ENCODE measurements at places on chromosomes 1 and 21.
A peak's percentile ranks its signal among the peaks of the same experiment; 100 is the strongest.

DNA sequence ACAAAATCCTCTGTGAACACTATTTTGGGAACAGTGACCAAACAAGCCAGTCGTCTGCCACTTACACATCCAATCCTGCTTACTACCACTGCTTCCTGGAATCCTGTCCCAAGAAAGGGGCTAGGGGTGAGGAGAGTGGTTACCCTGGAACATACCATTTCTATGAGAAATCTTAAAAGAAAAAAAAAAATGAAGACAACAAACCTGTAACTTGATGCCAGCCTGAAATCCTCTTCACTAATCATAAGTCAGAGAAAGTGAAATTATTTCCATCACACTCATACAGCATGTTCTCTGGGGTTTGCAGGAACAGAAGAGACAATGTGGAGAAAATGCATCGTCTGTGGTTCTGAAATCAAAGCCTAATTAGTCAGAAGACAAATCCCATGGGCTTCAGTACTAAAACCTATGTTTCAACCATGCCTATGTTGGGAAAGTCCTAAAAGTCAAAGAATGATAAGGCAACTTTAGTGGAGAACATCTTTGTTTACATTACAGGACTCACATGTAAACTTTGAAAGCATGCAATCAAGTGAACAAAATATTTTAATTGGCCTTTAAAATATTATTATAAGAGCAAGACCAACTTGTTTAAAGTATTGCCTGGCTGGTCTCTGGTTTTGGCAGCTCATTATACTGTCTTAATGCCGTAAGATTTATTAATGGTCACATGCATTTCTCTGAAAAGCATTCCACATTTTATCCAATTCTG is 220.7 kb downstream of the LTN1 start:
- no peak for DNase-seq

DNA sequence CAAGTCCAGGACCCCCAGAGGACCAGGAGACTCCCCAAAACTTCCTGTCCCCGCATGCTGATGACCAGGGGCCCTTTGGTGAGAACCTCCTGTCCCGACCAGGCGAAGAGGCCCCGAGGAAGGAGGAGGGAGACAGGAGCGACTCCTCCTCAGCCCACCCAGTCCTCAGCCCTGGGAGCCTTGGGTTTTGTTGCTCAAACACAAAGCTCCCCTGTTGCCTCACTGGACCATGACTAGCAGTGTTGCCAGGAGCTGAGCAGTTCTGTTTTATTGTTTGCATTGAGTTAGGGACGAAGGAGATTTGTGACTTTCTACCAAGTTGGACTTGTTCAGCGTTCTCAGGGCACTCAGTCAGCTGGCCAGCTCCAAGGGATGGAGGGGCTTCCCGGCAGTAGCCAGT is 10.0 kb downstream of the UMODL1 start:
- DNase-seq = no peak

DNA sequence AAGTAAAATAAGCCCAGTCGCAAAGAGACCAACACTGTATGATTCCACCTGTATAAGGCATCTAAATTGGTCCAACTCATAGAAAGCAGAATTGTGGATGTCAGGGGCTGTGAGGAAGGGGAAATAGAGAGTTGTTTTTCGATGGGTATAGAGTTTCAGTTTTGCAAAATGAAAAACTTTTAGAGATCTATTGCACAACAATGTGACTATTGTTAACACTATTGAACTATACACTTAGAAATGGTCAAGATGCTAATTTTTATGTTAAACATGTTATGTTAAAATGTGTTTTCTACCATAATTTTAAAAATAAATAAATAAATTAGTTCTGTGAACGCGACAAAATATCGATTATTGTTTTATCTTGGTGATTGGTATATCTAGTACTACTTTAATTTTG is 192.4 kb downstream of the PTGER3 start:
- no peak for DNase-seq

DNA sequence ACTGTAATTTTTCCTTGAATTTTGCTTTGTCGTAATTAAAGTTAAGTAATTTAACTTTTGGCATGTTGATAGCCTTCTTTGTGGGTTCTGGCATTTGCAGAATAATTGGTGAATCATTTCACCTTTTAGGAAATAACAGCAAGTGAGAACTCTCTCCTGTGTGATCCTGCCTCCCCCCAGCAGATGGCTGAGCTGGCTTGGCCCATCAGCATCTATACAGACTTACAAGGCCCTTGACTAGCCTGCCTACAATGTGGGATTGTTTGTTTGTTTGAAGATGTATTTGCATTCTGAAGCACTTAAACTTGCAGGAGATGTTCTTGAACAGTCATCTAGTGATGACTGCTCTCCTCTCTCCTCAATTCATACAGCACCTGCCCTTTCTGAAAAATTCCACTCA is 55.9 kb downstream of the MACO1 start:
- DNase-seq = no peak

GRCh38 chr1:166947398-166948043 is 27.8 kb downstream of the ILDR2 start:
- DNase-seq = peak; percentile 20

DNA sequence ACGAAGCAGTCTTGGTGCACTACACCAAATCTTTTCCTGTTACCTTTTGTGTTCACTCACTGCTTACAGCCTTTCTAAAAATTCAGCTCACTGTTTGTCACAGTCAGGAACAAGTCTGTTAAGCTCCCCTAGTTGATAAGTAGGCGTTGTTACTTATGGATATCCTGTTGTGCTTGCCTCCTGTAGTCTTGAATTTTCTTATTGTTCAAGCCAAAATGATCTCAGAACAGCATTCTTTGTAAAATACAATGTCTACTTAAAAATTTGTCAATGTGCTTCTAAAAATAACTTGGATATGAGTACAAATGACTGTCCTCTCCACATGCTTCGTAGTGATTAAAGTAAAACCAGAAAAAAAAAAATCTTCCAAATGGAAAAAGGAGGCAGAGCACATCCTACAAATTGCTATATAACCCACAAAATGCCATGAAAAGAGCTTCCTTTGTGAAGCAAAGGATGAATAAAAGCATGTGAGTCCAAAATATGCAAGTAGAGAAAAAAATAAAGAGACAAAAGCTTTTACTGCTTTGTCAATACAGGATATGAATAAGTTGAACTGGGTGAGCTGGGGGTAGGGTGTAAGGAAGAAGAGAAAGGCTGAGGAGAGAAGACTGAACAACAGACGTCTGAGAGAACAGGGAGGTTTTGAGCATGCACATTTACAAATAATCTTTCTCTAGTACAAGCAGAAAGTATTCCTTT is 228.9 kb upstream of the ADGRL4 start:
- DNase-seq = no peak

DNA sequence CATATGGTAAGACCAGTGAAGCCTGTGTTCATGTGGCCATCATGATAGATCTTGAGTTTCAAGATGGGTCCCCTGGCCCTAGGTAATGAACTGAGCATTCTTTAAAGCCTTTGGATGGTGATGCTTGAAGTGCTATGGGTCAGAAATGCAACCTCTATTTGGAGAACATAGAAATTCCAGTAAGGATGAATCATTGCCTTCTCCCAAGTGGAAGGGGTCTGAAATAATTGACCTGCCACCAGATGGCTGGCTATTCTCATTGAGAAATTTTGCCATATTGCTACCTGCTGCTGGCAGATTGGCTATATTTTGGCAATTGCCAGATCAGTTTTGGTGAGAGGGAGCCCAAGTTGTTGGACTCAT is 739 bp upstream of the IFI6 start:
- DNase-seq = no peak

DNA sequence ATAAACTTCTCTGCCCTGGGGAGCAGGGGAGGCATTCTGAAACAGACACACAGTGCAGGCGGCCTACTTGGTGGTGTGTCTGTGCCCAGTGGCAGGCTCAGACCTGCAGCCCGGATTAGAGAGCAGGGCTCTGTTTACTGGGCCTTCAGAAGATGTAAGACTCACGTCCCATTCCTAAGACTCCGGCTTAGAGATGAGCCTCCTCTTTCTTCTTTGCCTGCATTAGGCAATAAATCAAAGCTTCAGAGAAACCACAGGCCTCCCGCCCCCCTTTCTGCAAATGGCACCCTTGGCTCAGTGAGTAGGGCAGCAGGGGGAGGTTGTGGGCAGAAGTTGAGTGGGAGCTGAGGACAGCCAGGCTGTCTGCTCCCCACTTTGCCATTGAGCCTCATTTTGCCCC is 35.8 kb downstream of the LGR6 start:
- no peak for DNase-seq

DNA sequence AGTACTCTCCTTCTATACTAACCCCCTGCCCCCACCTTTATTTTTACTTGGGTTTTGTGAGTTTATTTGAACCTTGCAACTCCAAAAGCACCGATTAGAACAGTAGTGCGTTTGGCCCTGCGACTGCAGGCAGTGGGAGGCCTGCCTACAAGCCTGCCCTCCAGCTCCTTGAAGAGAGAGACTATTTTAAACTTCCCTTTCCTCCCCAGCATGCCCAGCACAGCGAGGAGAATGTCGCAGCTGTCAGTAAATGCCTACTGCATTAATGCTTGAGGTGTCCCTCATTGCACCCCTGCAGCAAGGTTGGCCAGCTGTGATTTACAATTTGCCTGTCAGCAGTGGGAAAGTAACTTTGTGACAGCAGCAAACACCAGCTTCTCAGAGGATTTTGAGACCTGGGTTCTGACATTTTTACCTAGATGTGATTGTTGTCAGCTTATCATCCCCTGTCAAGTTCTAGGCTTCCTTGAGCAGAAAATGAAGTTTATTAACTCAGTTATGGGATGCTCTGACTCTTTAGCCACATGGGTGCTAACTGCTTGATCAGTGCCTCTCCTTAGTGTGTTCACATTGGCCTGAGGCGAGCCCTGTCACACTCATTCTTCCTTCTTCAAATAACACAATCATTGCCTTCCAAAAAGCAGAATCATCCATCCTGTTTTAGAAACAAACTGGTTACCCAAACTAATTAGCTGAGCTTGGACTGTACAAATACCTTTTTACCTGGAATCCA is 170.6 kb downstream of the PDE4B start:
- no peak for DNase-seq

DNA sequence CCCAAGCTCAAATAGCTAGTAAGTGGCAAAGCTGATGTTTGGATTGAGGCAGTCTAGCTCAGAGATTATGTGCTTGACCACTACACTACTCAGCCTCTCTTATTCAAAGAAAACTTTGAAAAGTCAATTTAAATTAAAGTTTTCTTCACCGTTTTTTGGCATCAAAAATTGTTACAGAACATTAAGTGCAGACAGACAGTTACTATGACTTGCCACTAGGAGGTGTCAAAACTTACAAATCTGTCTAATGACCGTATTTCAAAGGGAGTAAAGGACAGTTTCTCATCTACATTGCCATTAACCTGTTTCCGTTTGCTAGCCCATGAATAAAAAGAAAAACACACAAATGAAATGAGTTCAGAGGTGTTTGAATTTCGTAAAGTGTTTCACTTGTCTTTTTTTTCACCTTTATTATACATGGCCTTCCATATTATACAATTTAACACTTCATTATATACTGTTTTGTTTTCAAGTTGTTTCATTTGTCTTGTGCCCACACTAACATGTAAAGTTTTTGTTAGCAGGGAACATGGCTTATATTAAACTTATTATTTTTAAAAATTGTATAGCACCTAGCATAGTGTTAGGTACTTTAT is 57.4 kb upstream of the MTF2 start:
- peak; percentile 61 for DNase-seq

DNA sequence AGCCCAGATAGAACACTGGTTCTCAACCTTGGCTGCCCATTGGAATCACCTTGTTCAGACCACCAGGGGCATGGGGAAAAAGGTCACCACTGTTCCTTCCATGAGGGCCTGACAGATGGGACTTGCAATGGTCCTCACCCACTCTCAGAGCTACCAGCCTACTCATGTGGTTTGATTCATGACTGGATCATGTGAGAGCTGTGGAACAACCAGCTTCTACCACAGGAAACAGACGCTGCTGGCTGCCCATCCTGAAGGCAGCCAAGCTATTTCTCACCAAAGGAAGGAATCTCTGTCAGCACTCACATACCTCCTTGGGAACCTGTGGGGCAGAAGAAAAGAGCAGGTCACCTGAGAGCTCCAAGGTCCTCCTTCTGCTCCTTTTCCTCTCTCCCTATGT is 53.6 kb downstream of the CAPN8 start:
- DNase-seq = no peak

DNA sequence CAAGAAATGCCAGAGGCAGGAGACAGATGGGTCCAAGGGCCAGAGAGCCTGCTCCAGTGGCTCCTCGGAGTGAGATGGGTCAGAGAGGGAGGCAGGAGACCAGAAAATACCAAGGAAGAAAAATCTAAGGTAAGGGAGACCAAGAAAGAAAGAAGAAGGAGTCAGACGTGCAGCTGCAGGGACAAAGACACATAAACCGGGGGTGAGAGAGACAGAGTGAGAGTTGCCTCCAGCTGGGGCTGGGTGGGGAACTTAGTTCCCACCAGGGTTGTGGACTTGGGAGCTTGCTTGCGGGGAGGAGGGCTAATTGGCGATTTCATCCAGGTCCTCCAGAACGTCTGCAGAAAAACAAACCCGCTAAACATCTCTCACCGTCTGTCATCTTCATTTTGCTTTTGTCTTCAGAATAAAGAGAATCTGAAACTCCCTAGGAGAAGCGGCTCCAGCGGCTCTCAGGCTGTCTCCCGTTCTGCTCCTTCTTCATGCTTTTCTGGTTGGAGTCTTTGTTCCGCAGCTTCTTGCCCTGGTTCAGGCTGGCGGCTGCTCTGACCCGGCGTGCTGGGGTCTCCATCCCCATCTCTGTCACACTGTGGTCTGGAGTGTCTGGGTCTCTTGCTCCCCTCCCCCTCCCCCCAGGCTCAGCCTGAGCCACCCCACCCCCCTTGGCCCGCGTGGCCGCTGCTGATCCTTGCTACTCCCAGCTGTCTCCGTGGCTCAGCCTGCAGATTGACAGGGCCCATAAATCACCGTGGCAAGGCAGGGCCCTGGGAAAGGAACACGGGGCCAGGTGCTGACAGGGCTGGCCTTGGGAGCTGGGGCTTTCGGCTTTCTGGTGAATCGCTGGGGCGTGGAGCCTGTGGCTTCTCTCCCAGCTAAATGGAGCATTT is 66.6 kb downstream of the UBIAD1 start:
- no peak for DNase-seq

DNA sequence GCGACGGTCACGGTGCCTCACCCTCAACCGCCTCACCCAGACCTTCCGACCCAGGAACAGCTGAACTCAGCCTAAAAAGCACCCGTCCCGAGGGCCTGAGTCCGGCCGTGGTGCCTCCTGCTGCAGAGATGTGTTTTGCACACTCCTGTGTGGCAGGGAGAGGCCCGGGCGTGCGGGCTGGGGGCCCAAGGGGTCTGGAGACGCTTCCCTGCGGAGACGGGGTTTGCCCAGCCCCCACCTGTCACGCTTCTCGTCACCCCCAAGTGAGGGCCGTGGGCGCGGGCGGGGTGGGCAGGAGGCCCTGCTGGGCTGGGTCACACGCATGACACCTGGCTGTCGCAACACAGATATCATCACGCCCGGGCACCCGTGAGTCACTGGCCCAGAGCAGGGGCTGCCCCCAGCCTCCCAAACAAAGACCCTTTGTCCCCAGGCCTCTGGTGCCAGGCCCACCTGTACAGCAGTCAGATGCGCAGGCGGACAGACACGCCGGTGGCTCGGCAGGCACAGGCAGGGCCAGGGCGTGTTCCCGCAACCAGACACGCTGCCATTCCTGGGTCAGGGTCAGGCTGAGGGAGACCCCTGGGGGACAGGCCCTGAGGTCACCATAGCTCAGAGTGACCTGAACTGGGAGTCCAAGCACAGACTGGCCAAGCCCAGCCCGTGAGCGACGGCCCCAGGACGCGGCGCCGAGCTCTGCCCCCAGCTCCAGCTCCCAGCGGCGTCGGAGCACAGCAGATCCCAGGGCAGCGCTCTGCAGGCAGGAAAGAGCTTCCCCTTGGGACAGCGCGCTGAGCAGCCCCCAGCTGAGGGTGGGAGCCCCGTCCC is 6.1 kb downstream of the B3GALT6 start:
- DNase-seq = peak; percentile 65
